Hair follicular keratinocyte (primary cell): ENCODE measurements at places on chromosomes 12 and 14. TPM values are rescaled to one million over a fixed set of nuclear protein-coding genes. Genes with fewer than 3 reads are reported as not detected.

ZC3H14 gene
- total RNA-seq = 46.5 and 48.1 TPM in 2 replicates

SDSL gene
- 3.3 and 9.1 TPM in 2 replicates for total RNA-seq

STXBP6 gene
- not detected in 2 replicates for total RNA-seq

PSME2 gene
- total RNA-seq = 109 and 116 TPM in 2 replicates

C14orf180 gene
- total RNA-seq = not detected in 2 replicates

LTB4R gene
- 14.0 and 20.1 TPM in 2 replicates for total RNA-seq

DIO2 gene
- not detected in 2 replicates for total RNA-seq

CLMN gene
- total RNA-seq = 6.7 and 6.9 TPM in 2 replicates

FAM90A1 gene
- total RNA-seq = 0.38 TPM in 1 of 2 replicates, not detected in the other

FAM222A gene
- total RNA-seq = 0.72 TPM in 1 of 2 replicates, not detected in the other

C14orf132 gene
- total RNA-seq = 0.57 and 1.1 TPM in 2 replicates

CLEC12A gene
- not detected in 2 replicates for total RNA-seq

CLEC4E gene
- not detected in 2 replicates for total RNA-seq

NANOG gene
- not detected in 2 replicates for total RNA-seq

NID2 gene
- total RNA-seq = 0.23 and 1.6 TPM in 2 replicates

IFNG-AS1 gene
- total RNA-seq = not detected in 2 replicates

BAG5 gene
- 16.6 and 22.6 TPM in 2 replicates for total RNA-seq

GLS2 gene
- total RNA-seq = 0.86 and 2.1 TPM in 2 replicates

TAS2R20 gene
- total RNA-seq = 0.08 and 0.19 TPM in 2 replicates

TDG gene
- 13.7 and 21.7 TPM in 2 replicates for total RNA-seq

LMO3 gene
- total RNA-seq = 0.04 TPM in 1 of 2 replicates, not detected in the other

TMEM116 gene
- 5.2 and 5.7 TPM in 2 replicates for total RNA-seq

DAAM1 gene
- total RNA-seq = 20.1 and 38.7 TPM in 2 replicates

PYGL gene
- total RNA-seq = 265 and 315 TPM in 2 replicates

DLGAP5 gene
- total RNA-seq = 11.9 and 44.8 TPM in 2 replicates

PIK3C2G gene
- 2.2 and 7.7 TPM in 2 replicates for total RNA-seq

SLC10A1 gene
- not detected in 2 replicates for total RNA-seq
